AG04450 (cell line): ENCODE measurements at places on chromosomes 7 and 10.

DNA sequence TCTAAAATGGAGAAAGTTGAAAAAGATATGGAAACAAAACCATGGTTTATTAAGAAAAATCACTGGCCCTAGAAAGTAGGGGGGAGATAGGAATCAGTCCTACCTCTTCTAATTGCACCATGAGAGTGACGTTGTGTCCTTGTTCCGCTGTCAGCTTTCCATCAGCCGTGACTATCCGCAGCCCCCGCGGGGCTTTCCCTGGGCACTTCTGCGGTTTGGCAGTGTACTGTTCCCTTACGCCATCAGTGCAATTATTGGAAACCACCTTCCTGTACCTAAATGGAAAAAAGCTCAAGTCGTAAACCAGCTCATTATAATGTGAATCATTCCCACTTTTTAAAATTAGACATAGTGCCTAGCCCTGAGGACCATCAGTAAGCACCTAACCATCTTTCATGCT is 512.2 kb downstream of the SORCS1 start:
- DNase-seq: no peak

DNA sequence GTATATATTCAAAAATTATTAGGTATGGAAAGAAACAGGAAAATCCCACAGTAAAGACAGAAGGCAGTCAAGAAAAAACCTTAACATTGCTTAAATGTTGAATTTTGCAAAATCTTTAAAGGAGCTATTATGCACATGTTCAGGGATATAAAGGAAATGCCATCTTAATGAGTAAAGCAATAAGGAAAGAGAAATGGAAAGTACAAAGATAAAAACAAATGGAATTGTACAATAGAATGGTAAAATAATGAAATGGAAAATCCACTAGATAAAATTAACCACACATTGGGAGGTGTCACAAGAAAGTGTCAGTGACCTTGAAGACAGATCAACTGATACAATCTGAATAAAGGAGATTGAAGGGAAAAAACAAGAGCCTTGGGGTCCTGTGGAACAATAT is 82.0 kb downstream of the KIF20B start:
- no peak for DNase-seq

GRCh38 chr7:111872450-111873325 is 310.4 kb upstream of the IMMP2L start:
- DNase-seq: no peak

DNA sequence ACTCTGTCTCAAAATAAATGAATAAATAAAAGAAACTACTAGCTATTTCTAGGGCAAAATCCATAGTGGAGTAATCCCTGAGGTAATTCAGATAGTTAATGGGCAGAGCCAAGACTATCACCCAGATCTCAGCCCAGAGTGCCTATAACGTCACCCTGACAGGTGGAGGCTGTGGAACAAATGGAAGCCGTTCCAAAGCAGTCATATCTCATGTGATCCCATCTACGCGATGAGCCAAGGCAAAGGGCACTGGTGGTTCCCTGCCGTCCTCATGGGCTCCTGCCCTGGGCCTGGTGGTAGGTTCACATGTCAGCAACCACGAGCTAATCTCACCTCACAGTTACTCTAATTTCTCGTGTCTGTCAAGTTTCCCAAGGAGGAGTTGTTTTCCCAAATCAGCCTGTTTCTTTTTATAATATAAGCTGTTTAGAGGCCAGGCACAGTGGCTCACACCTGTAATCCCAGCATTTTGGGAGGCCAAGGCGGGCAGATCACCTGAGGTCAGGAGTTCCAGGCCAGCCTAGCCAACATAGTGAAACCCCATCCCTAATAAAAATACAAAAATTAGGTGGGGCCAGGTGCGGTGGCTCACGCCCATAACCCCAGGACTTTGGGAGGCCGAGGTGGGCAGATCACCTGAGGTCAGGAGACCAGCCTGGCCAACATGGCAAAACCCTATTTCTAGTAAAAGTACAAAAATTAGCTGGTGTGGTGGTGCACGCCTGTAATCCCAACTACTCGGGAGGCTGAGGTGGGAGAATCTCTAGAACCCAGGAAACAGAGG is 22.5 kb upstream of the ASCC1 start:
- DNase-seq: no peak

DNA sequence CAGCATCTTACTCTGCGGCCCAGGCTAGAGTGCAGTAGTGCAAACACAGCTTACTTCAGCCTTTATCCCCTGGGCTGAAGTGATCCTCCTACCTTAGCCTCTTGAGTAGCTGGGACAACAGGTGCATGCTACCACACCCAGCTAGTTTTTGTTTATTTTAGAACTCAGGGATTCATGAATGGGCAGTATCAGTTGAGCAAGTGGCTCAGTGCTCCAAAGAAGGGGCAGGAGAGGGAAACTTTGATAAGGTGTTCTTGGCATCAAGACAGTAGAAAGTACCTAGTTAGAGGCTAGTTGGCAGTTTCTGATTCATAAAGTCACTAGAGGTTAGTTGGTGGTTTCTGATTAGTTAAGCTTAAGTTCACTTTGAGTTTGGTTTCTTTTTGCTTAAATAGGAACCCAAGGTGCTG is 18.4 kb downstream of the TRIM24 start:
- DNase-seq: no peak

- no peak for DNase-seq
These were observed 1277.1 kb upstream of the AUTS2 start for GRCh38 chr7:68321076-68321639.

GRCh38 chr7:32158076-32158475 is 87.9 kb upstream of the PDE1C start:
- no peak for DNase-seq

- DNase-seq: peak; percentile 2
These were observed 79.8 kb upstream of the MPP7 start for GRCh38 chr10:28382525-28383269.

DNA sequence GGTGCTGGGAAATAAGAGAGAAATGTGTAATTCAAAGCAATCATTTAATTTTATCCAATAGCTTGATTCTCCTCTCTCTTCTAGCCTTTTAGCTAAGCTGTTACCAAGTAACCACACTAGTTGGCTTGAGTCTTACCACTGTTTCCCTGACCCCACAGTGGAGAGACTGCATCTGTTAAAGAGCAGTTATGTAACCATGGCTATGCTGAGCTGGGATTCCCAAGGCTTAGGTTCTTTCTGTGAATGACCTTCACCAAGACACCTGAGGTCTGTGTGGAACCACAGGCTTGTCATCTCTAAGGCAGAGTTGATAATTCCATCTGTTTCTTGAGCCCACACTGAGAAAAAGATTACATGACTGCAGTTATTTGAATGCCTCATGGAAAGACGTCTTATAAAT is 47.7 kb upstream of the ATRNL1 start:
- DNase-seq: no peak

DNA sequence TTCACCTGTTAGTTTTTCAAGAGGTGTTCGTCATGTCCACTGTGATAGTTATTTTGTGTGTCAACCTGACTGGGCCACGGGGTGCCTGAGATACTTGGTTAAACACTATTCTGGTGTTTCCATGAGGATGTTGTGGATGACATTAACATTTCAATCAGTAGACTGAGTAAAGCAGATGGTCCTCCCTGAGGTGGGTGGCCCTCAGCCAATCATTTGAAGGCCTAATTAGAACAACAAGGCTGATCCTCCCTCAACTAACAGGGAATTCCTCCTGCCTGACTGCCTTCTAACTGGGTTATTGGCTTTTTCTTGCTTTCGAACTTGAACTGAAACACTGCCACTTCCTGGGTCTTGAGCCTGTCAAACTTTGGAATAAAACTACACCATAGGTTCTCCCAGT is 75.8 kb downstream of the ENO4 start:
- no peak for DNase-seq

- DNase-seq: no peak
These were observed 64.9 kb downstream of the IKZF1 start for GRCh38 chr7:50369143-50370026.

- DNase-seq: no peak
These were observed 165.3 kb downstream of the PTPRN2 start for GRCh38 chr7:158422196-158422886.

- no peak for DNase-seq
These were observed 57.3 kb upstream of the SMIM30 start for GRCh38 chr7:113175525-113176104.

DNA sequence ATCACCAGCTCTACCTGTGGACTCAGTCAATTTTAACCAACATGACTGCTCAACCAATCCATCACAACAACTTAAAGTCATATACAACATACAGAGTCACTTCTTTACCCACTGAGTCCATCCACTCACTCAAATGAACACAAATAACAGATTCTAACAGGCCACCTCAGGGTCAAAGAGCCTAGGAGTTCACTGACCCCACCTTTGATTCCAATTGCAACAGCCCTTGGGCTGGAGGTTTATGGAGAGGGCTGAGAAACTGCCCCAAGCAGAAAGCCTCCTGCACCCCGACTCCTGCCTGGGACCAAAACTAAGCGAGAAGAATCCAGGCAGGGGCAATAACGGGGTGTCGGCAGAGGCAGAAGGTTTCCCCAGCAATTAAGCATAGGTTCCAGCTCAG is 263.8 kb downstream of the PARD3 start:
- no peak for DNase-seq

DNA sequence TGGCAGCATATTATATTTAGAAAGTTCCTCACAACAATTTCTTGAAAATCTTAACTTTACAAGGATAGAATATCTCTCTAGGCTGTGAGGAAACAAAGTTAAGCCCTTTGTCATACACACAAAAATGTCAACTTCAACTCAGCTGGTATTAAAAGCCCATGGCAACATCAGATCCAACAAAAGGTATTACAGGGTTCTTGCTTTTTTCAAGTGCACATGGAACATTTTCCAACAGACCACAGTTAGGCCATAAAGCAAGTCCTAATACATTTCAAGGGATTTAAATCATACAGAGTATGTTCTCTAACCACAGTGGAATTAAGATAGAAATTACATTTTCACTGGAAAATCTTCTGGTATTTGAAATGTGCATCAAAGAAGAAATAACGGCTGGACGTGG is 71.9 kb upstream of the OIT3 start:
- DNase-seq: no peak

- no peak for DNase-seq
These were observed 81.4 kb upstream of the SHH start for GRCh38 chr7:155893664-155894063.

DNA sequence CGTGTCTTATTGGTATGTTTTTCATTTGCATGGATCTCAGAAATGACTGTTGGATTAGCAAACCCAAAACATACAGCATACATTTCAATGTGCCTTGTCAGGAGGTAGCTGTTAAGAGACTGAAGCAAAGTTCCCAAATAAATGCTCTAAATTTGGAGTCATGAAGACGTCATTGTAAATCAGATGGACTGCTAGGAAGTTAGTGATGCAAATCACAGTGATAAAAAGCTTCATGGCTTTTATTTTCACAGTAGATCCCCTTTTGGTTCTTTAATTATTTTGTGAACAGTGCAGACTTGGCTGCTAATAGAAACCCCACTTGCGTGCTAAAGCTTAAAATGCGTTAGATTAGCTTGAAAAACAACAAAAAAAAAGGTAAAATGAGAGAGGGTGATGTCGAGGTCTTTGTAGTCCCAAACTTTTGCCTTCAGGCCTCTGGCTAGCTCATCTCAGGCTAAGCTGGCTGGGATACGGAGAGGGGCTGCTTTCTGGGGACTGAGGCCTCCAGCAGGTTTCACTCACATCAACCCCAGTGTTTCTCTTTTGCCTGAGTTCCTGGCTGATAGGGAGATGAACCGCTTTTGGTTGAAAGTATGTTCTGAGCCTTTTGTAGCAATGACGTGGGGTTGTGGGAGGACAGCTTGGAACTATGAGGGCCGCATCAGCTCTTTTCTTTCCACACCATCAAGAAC is 107.1 kb upstream of the CDCA7L start:
- no peak for DNase-seq

DNA sequence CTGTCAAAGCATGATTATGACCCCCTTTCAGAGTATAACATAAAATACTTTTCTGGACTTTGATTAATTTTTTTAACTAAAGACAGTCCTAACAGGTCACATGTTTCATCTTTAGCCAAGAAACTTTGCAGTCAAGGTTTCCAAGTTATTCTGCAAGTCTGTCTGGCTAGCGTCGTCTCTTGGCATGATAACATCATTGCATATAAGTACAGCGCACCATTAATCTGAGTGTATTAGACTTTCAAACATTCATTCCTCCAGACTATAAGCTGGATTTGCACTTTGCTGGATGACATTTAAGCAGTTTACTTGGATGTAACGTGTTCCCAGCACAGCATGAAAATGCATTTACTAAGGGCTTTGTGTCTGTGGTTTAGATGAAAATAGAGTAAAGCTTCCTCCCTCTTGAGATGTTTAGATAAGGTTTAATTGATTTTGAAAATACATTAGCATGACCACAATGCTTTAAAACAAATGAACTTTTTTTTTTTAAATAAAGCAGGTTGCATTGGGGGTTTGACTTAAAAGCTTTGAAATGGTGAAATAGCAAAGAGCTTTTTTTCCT is 349.0 kb upstream of the MTPN start:
- no peak for DNase-seq

DNA sequence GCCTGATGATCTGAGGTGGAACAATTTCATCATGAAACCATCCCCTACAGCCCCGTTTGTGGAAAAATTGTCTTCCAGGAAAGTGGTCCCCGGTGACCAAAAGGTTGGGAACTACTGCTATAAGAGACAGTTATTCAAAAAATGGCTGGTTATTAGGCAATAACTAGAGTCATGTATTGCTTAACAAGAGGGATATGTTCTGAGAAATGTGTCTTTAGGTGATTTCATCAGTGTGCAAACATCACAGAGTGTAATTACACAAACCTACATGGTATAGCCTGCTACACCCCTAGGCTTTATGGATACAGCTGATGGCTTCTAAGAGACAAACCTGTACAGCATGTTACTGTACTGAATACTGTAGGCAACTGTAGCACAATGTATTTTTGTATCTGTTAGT is 71.3 kb upstream of the CSTF2T start:
- no peak for DNase-seq

DNA sequence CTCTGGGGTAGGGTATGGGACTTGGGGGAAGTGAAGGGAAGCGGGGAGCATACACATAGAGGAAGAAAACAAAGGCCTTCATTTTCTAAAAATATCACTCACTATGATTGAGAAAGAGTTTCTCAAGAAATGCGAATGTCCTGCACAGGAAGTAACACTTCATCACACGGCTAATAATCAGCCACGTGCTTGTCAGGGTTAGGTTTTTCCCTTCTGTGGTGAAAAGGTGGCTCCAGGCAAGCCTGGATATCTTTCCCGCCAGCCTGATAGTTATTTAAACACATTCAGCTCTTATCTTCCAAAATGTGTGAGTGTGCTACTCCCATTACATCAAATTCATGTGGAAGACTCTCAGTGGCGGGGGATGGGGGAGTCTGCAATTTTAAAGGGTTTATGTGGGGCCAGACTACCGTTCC is 166.4 kb upstream of the ADO start:
- DNase-seq: no peak

DNA sequence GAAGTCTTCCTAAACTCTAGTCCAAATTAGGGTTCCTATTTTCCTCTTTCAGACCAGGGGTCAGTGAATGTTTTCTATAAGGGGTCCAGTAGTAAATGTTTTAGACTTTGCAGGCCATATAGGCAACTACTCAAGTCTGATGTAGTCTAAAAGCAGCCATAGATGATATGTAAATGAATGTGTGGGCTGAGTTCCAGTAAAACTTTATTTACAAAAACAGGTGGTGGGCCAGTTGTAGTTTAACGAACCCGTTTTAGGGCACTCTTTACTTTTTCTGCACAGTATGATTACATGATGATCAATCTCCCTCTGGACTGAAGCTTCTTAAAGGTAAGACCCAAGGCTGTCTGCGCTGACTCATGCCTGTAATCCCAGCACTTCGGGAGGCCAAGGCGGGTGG is 243.6 kb downstream of the CAMK1D start:
- DNase-seq: no peak

GRCh38 chr10:11209830-11210181 is 192.1 kb downstream of the CELF2 start:
- no peak for DNase-seq

- no peak for DNase-seq
These were observed 60.7 kb upstream of the TMEM72 start for GRCh38 chr10:44850356-44850934.
